ENCODE measurements at places on chromosomes 5 and 9.

DNA sequence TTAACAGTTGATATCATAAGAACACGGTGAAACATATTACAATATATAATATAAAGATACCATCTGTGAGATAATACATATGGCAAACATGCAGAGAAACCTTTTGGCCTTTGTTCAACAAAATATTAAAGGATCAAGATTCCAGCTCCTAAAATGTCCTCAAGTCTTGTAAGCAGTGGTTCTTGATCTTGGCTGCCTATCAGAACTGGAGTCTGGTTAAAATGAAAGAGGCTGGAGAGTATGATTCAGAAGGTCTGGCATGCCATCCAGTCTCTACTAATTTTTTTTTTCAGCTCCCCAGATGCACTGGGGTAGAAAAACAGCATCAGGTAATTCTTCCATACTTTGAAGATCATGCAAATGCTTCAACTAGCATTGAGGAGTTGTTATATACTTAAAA lies 83.2 kb downstream of the TNC start:
- DNase-seq, result no peak

DNA sequence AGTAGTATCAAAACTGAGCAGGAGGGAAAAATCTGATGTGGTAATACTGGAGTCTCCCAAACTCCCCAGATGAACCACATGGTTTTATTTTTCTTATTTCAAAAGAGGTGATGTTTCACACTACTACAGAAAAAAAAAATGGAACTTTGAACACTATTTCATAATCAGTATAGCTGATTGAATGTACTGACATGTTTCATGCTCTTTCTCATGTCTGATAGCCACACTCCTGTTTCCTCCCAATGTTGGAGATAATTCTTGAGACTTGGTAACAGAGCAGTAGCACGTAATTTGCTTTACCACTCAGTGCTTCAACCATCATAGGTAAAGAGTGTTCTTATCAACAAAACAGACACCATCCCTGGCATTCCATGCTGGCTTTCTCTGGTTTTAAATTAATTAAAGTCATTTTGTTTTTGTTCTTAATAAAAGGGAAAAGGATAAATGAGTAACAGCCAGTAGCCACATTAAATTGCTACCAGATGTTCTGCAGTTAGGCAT lies 85.2 kb downstream of the MUSK start:
- DNase-seq, result no peak

- no peak for DNase-seq
Observed at GRCh38 chr5:82331557-82331956, 53.4 kb upstream of the RPS23 start.

GRCh38 chr5:132661231-132662003 lies 3.4 kb downstream of the IL13 start:
- no peak for DNase-seq

GRCh38 chr5:112146323-112147226 lies 272.5 kb downstream of the EPB41L4A start:
- DNase-seq, result peak; percentile 56

DNA sequence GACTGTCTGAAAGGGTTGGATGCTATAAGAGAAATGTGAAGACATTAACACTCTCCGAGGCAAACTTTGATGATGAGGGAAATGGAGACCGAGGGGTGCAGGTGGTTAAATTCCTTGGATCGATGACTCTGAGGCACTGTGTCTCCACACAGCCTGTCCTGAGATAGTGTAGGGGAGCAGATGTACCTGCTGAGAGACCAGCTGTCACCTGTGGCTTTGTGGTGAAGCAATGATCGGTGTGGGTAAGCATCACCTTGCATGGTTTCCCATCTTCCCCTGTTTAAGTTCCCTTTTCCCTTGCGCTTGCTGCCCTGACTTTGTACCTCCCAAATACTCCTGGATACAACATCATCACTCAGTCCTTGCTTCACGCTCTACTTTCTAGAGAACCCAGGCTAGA lies 9.8 kb upstream of the MIER3 start:
- DNase-seq, result no peak

- DNase-seq, result no peak
Observed at GRCh38 chr5:39544941-39545340, 120.2 kb upstream of the DAB2 start.

GRCh38 chr9:134538856-134539566 lies 102.6 kb upstream of the COL5A1 start:
- no peak for DNase-seq

GRCh38 chr5:157150995-157151394 lies 8.3 kb upstream of the MED7 start:
- no peak for DNase-seq

- DNase-seq, result no peak
Observed at GRCh38 chr5:135930029-135930948, 24.5 kb downstream of the LECT2 start.

DNA sequence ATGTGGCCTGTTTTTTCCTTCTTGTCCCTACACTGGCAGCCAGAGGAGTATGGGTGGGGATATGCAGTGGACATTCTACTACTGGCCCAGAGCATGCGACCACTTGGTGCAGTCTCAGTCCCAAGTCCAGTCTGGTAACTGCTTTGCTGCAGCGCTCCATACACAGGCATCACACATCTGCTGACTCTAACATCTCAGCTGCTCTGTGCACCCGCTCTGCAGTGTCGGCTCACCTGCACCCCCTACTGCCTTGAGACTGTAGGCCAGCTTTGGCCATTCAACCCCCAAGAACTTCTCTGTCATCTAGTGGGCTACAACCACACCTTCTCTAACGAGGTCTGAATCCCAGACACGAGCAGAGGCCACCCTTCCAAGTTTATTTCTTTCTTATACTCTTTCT lies 46.4 kb upstream of the SLCO6A1 start:
- DNase-seq, result no peak

- DNase-seq, result peak; percentile 5
Observed at GRCh38 chr5:17132444-17133083, 84.9 kb upstream of the BASP1 start.

DNA sequence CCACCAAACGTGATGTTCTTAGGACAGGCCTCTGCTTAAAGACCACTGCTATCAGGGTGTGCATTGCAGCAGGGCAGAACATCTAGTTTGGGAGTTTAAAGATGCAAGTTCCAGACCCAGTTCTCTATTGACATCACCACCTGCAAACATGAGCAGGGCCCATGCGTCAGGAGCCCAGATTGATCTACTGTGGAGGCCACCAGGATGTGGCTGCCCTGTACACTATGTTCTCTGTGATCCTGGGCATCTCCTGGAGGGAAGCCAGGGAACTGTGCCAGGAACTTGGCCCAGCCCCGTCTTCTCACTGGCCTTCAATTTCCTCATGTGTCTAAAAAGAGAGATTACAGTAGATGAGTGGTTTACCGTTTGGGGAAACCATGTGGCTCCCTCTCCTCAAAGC lies 87.1 kb downstream of the PDE6A start:
- DNase-seq, result peak; percentile 29

DNA sequence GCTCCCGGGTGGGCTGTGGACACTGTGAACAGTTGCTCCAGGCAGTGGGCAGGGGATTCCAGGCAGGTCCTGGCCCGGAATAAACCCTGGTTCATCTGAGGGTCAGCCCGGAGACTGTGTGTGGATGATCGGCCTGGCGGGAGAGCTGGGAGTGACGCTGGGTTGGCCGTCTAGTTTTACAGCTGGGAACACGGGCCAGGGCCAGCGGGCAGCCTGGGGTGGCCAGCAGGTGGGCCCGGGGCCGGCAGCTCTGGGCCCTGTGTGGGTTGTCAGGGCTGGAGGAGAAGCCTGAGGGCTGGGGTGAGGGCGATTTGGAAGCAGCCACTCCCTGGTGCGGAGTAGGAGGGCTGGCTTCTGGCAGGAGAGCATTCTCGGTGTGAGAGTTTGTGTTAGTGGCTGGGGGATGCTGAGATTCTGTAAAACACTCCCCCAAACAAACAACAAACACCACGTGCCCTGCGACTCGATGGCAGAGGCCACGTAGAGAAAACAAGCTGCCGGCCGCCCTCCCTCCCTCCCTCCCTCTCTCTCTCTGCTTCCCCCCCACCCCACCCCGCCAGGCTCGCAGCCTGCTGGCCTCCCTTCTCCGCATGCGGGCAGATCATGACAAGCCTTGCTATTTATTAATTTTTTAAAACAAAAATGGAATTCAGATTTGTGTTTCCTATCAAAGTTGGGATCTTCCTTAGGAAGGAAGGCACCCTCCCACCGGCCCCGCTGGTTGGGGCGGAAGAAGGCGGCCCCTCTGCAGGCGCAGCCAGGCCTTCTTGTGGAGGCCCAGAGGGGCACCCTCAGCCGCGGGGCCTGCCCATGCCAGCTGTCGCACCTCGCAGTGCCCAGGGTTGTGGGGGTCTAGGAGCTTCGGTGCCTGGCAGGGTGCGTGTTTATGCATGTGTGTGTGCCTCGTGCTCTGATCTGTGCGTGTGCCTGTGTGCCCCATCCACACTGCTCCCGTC lies 49.5 kb downstream of the RXRA start:
- DNase-seq, result no peak

GRCh38 chr9:16272776-16273175 lies 597.7 kb downstream of the BNC2 start:
- DNase-seq, result no peak

DNA sequence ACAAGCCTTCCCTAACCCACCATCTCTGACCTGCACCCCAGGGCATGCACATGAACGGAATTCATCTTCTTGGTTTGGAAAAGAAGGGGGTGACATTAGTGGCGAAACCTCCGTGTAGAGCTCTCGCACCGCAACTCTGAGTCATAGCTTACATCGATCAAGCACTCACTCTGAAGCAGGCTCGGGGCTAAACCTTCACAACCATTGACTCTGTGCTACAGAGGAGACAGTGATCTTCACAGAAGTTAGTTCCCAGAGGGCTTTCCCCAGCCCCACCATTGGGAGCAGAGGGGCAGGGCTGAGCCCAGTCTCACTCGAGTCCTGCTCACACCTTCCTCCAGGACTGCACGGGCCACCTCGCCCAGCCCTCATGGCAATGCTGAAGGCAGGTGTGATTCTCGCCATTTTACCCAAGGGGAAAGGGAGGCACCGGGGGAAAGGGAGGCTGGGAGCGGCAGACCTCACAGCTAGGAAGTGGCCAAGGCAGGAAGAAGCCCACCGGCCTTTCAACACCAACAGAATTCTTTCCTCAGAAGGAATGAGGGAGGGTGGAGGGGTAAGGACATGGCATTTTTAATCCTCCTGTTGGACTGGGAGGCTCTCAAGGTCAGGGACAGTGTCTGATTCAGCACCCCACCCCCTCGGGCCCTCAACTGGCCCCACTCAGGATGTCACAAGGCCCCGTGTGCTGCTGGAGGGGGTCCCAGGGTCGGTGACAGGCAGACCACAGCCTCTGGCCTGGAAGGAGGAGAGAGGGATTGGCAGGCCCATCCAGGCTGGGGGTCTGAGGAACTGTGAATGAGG lies 25.9 kb upstream of the IL17B start:
- DNase-seq, result no peak

- no peak for DNase-seq
Observed at GRCh38 chr9:76617497-76618175, 146.6 kb upstream of the PCA3 start.

- DNase-seq, result no peak
Observed at GRCh38 chr5:157067005-157067404, 8.1 kb upstream of the HAVCR1 start.

DNA sequence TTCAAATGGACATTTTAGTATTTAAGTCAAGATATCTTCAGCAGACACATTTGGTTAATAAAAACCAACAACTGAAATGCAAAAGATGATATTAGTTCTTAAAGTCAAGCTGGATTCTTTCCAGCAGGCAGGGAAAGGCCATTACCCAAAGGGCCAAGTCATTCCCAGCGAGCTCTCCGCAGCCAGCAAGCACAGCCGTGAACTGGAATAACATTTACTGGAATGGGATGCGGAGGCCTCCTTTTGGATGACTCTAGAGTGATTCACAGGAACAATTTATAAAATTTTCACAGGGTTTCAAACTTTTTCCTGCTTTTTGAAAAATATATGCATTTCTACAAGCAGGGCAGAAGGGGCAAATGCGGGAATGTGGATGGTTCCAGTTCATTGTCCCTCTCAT lies 76.6 kb upstream of the DAB2 start:
- peak; percentile 15 for DNase-seq

GRCh38 chr9:124290743-124291554 lies 33.2 kb downstream of the NEK6 start:
- no peak for DNase-seq

DNA sequence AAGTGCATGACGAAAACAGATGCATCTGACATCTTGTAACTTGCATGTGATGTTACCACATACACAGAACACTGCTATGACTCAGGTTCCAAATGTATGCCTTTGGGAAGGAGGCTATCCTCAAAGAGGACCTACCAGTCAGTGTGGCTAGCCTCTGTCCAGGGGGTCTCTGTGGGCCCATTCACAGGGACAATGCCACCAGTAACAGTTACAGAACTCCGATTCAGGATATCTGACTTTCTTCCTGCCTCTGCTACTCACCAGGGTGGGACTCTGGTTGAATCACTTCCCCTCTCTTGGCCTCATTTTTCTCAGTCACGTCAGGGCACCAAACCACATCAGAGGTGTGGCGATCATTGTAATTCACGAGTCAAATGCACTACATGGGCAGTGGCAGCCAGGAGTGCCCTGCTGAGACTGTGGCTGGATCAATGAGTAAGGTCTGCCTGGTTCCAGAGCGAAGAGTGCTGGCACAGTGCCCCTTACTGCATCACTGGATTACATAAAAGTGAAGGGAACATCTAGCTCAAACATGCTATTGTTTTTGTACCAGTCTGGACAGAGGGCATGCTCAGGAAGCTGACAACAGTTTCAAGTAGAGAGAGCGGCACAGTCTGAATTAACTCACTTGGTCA lies 13.2 kb downstream of the ATOX1 start:
- no peak for DNase-seq

GRCh38 chr5:160271396-160271795 lies 41.0 kb downstream of the CCNJL start:
- DNase-seq, result peak; percentile 83

DNA sequence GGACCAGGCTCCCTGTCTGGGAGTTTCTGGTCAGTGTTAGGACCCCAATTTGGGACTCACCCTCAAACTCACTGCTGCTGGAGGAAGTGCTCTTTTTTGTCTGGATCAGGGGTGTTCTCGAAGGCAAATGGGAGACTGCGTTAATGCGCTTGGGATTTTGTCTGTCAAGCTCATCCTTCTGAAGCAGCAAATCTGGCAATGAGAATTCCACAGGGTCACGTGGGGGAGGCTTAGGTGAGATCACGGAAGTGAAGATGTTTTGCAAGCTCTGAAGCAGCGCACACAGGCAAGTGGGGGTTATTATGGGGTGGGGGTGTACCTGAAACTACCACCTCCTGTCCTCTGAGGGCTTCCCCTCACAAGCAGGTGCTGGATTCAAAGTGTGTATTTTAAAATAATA lies 10.5 kb upstream of the TEX53 start:
- no peak for DNase-seq
